BJ (cell line): ENCODE measurements at places on chromosomes 4 and X. TPM values are rescaled to one million over a fixed set of nuclear protein-coding genes. Genes with fewer than 3 reads are reported as not detected.

DNA sequence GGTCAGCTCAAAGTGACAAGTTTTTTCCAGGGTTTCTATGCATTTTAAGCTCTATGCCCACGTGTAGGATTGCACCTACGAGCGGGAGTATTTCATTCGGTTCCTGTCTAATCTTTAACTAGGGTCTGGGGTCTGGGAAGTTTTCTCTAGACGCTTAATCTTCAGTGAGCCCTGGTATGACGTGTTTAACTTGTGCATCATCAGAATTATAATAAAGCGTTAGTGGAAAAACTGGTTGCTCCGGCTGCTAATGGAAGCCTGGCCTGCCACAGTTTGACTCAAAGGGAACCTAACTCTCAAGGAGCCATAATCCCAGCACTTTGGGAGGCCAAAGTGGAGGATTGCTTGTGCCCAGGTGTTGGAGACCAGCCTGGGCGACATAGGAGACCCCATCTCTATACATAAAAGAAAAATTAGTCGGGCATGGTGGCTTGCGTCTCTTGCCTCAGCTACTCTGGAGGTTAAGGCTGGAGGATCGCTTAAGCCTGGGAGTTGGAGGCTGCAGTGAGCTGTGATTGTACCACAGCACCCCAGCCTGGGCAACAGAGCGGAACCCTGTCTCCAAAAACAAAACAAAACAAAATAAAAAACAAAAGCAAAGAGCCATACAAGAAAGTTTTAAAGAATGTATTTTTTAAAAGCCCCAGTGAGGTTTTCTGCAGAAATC lies 30.2 kb downstream of the ARSD start:
- DNase-seq = no peak

DNA sequence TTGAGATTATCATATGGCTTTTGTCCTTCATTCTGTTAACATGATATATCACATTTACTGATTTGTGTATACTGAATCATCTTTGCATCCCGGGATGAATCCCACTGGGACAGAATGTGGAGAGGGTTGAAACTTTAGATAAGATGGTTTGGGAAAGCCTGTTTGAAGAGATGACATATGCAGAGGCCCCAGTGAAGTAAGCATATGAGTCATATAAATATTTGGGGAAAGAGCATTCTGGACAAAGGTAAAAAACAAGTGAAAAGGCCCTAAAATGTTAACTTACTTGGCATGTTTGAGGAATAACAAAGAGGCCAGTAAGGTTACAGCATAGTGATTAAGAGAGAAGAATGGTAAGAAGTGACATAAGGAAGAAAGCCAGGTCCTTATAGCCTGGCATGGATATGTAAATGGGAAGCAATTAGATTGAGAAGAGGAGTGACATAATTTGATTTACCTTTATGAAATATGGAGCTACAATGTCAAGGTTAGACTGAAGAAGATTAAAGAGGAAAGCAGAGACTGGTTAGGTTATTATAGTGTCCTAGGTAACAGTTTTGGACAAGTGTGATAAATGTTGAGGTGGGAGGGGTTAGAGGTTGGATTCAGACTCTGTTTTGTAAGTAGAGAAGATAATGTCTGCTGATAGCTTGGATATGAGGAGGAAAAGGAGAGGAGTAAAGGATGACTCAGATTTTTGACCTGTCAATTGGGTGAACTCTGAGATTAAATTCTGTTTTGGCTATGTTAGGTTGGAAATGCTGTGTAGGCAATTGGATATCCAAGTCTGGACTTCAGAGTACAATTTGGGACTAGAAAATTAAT lies 54.6 kb upstream of the DRP2 start:
- DNase-seq = no peak

The DDIT4L gene
- polyA plus RNA-seq = 1.2 and 1.6 TPM in 2 replicates

The GJB1 gene
- not detected in 2 replicates for polyA plus RNA-seq

- no peak for DNase-seq
These were observed 38.4 kb downstream of the NOP14 start for GRCh38 chr4:2924765-2925301.

DNA sequence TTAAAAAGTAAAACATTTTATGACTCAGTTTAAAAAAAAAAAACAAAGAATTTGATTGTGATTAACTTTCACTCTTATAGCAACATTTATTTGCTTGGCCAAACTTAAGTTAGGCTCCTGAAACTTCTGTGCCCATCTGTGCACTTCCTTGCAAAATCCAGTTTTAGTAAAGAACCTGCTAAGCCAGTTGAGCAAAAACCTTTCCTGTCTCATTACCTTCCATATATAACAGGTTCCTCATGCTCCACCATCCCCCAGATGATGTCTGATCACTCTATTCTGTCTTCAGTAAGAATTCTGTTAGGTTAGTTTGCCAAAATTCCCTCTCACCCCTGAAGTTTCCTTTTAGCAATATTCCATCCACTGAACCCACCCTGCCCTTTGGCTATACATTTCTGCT lies 1200.5 kb downstream of the C4orf33 start:
- DNase-seq = no peak

DNA sequence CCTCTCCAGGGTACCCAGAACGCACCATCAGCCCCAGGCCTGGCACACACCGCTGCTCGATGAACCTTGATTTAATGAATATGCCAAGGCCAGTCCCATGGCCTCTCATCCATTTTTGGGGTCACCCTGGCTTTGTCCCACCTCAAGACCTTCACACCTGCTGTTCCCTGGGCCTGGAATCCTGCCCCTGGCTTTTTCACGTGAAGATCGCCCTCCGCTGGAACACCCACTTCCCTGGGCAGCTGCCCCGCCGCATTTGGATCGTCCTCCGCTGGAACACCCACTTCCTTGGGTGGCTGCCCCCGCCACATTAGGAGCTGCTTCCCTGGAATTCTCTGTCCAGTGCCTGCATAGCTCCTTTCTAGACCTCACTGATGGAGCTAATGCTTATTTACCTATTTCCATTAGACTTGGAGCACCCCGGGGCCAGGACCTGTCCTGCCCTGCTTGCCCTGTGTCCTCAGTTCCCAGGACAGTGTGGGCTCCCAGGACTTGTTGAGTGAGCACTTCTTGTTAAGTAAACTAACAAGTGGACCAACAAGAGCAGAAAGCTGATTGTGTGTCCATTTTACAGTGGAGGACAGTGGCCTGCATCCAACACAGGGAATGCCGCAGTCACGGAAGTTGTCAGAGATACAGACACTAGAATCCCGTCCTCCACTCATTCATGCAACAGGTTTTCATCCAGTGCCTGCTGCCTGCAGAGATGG lies 12.5 kb downstream of the BLOC1S4 start:
- DNase-seq = no peak

The PABPC4L gene
- polyA plus RNA-seq = 2.5 and 3.8 TPM in 2 replicates
